Thoracic aorta (tissue), 2 donors: ENCODE measurements at places on chromosomes 4 and X.

GRCh38 chr4:159765382-159765781, 662.5 kb downstream of the RAPGEF2 start:
- no peak for DNase-seq

DNA sequence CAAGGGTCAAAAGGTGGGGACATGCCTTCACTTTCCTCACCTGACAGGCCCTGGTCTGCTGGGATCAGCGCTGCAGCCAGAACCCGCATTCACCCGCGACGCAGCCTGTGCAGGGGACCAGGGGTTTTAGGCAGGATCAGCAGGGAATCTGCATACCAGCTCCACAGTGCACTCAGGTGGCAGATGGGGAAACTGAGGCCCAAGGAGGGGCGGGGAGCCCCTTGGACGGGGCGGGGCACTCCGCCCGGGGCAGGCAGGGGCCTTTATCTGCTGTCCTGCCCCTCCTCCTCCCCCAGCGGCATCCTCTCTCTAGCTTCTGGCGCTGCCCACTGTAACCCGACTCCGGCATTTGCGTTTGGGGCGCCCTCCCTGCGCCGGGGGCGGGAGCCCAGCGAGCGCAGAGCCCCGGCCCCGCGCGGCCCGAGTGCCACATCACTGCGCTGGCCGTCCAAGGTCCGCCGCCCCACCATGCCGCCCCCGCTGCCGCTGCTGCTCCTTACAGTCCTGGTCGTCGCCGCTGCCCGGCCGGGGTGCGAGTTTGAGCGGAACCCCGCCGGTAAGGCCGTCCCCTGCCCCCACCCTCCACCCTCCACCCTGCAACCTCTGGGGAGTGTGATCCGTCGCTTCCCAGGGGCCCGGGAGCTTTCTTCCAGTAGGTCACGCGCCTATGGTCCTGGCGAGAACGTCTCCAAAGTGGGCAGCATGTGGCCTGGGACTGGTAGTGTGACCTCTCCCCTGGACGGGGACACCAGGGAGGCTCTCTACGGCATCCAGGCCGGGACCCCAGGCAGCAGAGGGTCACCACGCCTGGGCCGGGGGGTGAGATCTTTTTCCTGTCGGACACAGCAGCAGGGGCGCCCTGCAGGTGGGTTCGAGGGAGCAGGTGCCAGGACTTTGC, at the start of gene CPZ:
CPZ (plus strand) TSS at position 400 of the 898 bp plus-strand sequence; CDS start at position 469, 69 bp downstream.
- no peak for DNase-seq

DNA sequence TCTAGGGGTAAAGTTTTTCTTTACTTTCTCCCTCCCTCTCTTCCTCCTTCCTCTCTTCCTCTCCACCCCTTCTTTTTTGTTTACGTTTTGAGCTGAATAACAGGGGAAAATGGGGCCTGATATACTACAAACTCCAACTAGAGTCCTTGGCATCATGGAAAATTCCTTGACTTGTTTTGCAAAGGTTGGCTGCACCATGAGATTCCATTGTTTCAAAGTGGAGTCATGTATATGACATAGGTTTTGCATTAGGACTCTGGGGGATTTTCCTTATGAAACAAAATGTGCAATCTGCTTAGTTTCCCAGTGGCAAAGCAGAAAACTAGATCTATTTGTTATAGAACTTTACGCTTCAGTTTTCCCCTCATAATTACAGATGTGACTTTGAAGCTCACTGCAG, 233.5 kb upstream of the PGRMC2 start:
- DNase-seq = no peak

DNA sequence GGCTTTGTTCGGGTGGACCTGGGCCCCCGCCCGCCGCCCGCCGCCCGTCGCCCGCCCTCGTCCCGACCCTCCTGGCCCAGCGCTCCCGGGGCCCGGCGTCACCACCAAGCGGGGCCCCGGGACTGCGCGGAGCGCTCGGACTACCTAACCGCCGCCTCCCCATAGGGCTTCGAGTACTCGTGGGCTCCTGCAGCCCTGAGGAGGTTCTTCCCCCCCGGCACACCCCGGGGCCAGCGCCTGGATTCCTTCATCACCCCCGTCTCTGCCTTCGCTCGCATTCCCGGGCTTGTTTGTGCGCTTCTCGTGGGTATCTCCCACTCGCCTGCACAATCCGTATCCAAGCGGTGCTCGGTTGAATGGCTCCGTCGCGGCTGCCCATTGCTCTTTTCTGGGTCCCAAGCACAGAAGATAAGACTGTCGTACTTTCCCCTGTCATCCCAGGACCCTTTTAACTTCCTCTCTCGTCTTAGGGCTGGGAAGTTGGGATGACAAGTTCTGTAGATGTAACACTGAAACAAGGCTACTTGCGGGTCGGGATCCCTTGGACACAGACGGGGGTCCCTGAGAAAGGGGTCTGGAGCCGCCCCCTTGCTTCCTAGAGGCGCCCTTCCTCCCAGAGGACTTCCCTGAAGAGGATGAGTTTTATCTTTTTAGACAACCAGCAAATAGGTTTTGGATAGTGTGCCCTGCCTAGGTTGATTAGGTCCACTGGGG, 565 bp downstream of the MOB1B start:
- DNase-seq = no peak

- DNase-seq = no peak
Measured at GRCh38 chrX:44035571-44035970, 62.4 kb upstream of the NDP start.

GRCh38 chrX:150704030-150704613, 10.9 kb downstream of the MTMR1 start:
- no peak for DNase-seq
